ENCODE measurements at places on chromosomes 5 and 9.

DNA sequence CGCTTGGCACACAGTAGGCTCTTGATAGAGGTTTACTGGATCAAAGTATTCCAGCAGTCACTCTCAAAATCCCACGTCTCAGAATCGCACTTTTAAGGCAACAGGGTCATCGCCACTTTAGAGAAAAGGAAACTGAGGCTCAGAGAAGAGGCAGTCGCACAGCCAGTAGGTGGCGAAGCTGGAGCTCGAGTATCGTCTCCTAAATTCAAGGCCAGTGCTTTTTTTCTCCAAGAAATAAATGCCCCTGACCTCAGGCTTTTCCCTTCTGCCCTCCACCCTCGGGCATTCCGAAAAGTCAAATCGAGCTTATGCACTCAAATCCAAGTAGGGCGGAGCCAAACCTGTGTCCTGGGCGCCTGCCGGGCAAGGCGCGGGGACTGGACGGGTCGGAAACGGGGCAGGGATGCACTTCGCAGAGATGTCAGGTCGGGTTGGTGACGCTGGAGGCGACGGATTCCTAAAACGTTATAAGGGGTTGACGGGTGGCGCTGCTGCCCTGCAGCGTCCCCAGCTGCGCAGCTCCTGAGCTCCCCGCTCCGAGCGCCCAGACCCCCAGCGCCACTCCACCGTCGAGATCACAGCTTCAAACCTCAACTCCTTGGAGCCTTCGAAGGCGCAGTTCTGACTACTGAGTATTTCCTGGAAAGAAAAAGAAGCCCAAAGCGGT lies 4.7 kb upstream of the FOXB2 start:
- DNase-seq: no peak

- DNase-seq: no peak
Observed at GRCh38 chr5:162248107-162248713, 180.6 kb downstream of the GABRG2 start.

GRCh38 chr5:148732692-148733091 lies 78.4 kb upstream of the HTR4 start:
- no peak for DNase-seq

GRCh38 chr9:98118640-98119601 lies at the start of gene TRIM14:
TSS of gene TRIM14 (minus strand) at chr9:98119222. CDS start at chr9:98119188, 34 bp downstream.
- DNase-seq: peak; percentile 69

- peak; percentile 62 for DNase-seq
Observed at GRCh38 chr5:10704949-10705621, 55.9 kb downstream of the DAP start.

DNA sequence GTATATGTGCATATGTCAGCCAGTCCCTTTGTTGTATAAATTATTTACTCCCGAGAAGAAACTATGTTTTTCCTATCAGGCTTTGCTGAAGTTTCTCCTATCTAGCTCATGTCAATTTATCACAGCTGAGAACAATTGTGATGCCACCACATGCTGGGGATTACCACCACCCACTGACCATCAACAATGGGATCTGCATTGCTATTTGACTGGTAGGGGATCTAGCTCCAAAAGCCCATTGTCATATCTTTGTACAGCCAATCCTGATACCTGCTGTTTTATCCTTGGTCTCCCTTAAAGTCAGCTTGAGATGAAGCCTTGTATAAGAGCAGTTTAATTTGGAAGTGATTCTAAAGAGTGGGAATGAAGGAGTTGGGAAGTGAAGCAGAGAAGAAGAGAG lies 53.9 kb upstream of the KCNN2 start:
- DNase-seq: no peak

GRCh38 chr9:6646293-6646636 lies 736 bp upstream of the GLDC start:
- no peak for DNase-seq

- no peak for DNase-seq
Observed at GRCh38 chr5:135239453-135240282, 159.4 kb downstream of the MACROH2A1 start.

- no peak for DNase-seq
Observed at GRCh38 chr9:128333451-128333869, 6.9 kb upstream of the SLC27A4 start.

GRCh38 chr5:16757989-16758501 lies 141.2 kb upstream of the RETREG1 start:
- no peak for DNase-seq

DNA sequence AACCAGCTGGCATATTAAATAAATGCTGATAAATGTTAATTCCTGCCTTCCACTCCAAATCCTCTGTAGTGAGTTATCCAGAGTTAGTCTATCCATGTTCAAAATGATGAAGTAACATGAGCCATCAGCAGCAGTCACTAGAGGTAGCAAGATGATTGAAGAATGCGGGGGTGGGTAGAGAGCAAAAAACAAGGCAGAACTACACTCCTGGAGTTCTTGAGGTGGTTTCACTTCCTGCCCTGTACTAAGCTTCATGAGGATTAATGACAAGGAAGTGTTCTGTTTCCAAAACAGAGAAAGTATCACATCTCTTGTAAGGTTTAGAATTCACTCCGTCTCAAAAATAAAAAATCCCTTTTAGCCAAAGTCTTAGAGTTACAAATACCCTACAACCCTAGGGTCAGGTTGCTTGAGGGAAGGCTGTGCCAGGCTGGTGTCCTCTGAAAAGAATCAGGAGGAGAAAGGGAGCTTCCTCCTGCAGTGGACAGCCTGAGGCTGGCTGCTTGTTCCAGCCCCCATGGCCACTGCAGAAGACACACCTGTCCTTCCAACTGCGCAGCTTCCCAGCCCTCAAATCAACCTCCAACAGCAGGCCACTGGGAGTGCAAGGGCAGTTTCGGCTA lies 180.2 kb downstream of the DENND1A start:
- DNase-seq: no peak

GRCh38 chr5:7803937-7804336 lies 47.0 kb downstream of the CFAP90 start:
- DNase-seq: no peak

DNA sequence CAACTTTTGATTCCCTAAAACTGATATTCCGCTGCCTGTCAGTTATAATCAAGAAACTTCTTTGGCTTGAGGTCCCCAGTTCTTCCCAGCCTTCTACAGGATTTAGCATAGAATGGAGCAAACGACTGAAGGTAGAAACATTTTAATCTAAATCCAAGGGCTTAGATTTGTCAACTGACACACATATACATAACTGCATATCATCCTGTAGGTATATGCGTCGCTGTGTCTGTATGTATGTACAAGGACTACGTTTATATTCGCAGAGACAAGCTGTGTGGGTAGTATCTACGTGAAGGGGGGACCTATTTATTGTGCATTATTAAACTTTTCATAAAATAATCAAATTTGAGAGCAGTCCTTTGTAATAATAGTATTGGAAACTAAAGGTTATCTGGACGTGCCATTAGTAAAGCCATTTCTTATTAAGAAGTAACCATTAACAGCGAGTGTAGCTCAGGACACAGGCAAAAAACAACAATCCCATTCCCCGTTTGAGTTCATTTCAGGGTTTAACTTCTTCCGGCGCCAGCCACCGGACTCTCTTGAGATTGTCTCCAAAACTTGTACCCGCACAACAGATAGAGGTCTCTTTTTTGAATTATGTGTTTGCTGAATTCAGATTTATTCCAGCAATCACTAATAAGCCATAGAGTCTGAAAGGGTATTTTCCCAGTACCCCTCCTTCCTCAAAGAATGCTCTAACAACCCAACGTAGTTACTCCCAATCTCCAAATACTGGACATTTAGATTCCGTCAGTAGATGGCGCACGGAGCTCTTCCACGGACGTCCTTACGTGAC lies 2.1 kb upstream of the MLLT3 start:
- peak; percentile 24 for DNase-seq

DNA sequence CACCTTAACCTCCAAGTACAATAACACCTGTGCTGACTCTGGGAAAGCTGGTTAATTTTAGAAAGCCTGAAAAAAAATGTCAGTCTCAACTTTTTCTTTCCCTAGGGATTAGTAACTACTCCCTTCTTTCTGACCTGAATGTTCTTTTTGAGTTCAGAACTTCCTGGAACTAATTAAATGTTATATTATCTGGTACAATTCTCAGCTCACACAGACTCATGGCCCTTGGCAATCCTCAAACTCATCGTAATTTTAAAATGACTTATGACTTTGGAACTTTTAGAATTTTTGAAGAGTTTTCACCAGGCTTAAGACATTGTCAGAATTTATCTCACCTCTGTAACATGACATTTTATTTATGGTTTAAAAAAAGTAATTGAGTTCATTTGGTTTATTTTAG lies 315.0 kb downstream of the FER start:
- no peak for DNase-seq

DNA sequence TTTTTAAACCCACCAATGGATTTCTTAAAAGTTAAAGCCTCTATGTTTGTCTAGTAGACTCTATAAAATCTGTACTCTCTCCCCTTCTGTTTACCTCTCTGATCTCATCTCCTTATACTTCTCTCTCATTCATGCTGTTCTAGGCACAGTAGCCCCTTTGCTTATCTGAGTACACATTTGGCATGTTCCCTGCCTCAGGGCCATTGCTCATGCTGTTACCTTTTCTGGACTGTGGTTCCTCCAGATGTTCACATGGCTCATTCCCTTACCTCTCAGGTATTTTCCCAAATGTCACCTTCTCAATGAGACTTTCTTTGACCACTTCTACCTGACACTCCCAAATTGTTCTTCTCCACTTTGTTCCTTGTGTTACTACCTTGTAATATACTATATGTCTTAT lies 176.1 kb downstream of the CWC27 start:
- no peak for DNase-seq

DNA sequence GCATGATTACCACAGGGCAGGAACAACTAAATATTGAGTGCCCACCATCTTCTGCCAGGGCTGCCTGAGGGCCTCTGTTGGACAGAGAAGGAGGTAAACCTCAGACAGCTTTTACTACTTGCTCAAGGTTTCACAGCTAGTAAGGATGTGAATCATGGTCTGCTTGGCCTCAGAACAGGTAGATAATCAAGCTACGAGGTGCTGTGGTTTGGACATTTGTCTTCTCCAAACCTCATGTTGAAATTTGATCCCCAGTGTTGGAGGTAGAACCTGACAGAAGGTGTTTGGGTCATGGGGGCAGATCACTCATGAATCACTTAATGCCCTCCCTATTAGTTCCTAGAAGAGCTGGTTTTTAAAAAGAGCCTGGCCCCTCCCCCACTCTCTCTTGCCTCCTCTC lies 541.2 kb upstream of the TRPC7 start:
- DNase-seq: peak; percentile 74

DNA sequence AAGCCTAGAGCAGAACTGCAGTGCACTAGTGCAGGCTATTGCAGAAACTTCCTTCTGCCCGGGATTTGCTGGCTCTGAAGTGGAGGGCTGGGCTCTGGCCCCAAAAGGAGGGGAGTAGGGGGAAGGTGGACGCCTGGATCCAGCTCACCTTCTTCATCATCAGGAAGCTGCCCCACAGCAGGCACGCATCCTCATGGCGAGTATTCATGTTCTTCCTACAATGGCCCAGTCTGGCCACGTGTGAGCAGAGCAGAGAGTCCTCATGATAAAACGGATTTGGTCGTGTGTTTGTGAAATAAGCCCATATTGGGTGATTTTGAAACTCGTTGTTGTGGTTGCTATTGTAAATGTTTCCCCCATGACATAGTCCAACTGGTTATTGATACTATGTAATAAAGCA lies 8.2 kb upstream of the GLIPR2 start:
- DNase-seq: no peak

DNA sequence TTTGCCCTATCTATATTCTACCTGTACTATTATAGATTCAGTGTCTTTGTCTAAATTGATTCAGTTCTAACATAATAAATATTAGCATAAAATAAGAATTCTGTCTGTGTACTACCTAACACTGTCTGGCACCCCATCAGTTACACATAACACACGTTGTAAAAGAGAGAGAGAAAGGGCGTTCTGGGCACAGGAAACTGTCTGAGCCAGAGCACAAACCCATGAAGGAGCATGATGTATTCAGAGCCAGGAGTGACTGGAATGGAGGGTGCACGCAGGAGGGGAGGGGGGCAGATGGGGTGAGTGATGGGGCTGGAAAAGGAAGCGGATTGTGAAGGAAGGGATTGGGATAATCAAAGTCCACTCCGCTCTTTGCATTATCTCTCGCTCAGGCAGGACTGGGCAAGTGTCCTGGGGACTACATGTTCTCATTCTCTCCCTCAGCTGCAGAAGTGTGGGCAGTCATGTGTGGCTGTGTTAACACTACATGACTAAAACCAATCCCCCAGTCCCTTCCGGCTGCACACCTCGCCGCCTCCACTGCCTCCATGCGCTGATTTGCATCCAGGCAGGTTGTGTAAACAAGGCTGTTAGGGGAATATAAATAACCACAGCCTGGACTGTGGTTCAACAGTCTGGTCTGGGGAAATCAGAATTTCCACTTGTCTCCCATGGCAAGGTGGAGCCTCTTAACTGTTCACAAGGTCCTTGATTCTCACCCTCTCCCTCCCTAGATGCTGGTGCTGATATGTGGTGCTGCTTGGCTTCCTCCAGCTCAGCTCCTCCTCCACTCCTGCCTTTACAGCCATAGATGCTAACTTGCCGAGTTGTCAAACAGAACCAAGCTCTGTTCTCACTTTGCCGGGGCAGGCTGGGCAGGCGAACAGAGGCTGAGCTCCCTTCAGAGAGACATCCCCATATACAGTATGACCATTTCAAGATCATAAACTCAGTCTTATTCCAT lies 367.5 kb upstream of the BRINP1 start:
- DNase-seq: no peak

GRCh38 chr5:62208218-62208852 lies 97.7 kb upstream of the KIF2A start:
- DNase-seq: no peak

- peak; percentile 49 for DNase-seq
Observed at GRCh38 chr5:59591162-59591561, 302.4 kb downstream of the PDE4D start.

- DNase-seq: no peak
Observed at GRCh38 chr9:72753266-72753893, 199.5 kb downstream of the ALDH1A1 start.

DNA sequence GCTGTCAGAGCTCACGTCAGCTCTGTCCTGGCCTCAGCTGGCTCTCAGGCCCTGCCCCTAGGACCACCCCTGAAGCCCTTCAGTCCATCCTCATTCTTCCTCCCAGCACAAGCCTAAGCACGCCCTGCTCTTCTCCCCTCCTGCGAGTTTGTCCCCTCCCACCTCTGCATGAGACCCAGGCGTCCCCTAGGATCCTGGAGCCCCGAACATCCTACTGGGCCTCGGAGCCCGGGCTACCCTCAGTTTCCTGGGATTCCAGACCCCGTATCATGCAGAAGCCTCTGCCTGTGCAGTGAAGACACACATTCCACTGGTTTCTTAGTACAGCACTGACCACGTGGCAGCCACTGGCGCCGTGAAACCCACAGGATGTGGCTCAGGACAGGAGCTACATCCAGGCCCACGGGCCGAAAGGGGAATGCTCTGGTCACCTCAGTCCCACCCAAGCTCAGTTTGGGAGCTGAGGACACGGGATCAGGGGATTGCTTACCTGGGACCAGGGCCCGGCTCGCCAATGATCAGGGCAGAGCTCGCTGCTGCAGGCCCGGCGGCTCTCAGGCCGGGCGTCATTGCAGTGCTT lies 64.2 kb downstream of the ZNF354C start:
- DNase-seq: no peak

- DNase-seq: no peak
Observed at GRCh38 chr5:10563110-10563944, 543 bp upstream of the ANKRD33B start.

All from PC-9 (cell line).